Esophagus squamous epithelium (tissue), 5 donors: ENCODE measurements at places on chromosomes 3 and 15.

GRCh38 chr3:30895329-30895728 lies 868 bp upstream of the GADL1 start:
- no peak for DNase-seq
- no peak overlapping the region for H3K4me3 ChIP-seq
- H3K36me3 ChIP-seq: no peaks in the 10 kb centered on the region
- H3K4me1 ChIP-seq: no peaks in the 10 kb centered on the region
- H3K27me3 ChIP-seq: no peaks in the 10 kb centered on the region

GRCh38 chr15:59543721-59544547 lies 67.6 kb upstream of the GCNT3 start:
- DNase-seq: no peak
- no peak overlapping the region for H3K27ac ChIP-seq
- H3K4me1 ChIP-seq: peaks cover 7% of the 10 kb centered on the region
- H3K4me3 ChIP-seq: no peak overlapping the region
- H3K36me3 ChIP-seq: no peaks in the 10 kb centered on the region

DNA sequence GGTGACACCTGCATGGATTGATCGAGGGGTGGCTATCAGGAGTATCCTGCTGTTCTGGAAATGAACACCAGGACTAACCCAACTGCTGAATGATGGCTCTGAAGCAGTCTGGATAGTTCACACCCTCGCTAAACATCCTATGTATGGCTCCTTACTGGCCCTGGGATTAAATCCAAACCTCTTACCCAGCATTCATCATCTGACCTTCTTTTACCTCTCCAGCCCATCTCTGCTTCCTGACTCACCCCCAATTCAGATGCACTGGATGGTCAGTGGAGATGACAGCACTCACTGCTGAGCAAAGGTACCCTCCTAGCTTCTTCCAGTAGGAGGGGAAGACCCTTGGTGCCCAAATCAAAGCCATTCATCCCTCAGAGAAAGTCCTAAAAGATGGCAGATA lies 235.2 kb upstream of the TRIM42 start:
- no peak for DNase-seq
- no peaks in the 10 kb centered on the region for H3K27me3 ChIP-seq
- no peaks in the 10 kb centered on the region for H3K36me3 ChIP-seq
- no peak overlapping the region for H3K27ac ChIP-seq
- H3K4me1 ChIP-seq: peaks cover 8% of the 10 kb centered on the region

GRCh38 chr3:147428754-147429153 lies 19.6 kb downstream of the ZIC1 start:
- H3K27ac ChIP-seq: no peak overlapping the region
- H3K4me1 ChIP-seq: peaks cover 5% of the 10 kb centered on the region
- peaks cover 11% of the 10 kb centered on the region for H3K27me3 ChIP-seq
- no peak overlapping the region for H3K4me3 ChIP-seq

- no peak overlapping the region for H3K4me3 ChIP-seq
- DNase-seq: no peak
- no peaks in the 10 kb centered on the region for H3K4me1 ChIP-seq
- H3K36me3 ChIP-seq: peaks cover 62% of the 10 kb centered on the region
- H3K27ac ChIP-seq: no peak overlapping the region
- H3K27me3 ChIP-seq: no peaks in the 10 kb centered on the region
These were observed 63.5 kb downstream of the SLC49A4 start for GRCh38 chr3:122858373-122858772.

DNA sequence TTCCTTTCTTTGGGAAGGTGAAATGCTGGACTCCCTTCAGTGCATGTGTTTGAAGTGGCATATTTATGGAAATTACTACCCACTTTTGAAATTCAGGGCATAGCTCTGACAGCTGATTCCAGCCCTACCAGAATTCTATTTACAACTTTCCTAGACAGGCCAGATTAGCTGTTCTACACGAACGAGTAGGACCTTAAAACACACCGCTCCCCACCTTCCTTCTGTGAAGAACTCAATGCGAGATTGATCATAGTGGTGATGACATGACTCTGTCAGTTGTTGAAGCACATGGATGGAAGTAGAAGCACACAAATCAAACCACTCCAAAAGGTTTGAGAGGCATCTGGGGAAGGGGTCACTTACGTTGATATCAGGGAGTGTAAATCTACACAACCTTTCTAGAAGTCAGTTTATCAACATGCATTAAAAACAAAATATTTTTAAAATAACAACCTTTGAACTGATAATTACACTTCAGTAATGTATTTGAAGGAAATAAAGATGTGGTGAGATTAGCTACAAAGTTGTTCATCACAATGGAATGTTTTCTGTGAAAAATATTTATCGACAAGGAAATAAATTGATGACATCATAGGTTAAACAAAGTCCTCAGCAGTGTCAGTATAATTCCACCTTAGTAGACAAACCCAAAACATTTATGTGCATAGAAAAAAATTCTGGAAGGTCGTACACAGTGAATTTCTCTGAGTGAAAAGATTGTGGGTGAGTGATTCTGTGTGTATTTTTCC lies 29.8 kb downstream of the RARB start:
- no peak for DNase-seq
- H3K4me1 ChIP-seq: peaks cover 72% of the 10 kb centered on the region
- no peaks in the 10 kb centered on the region for H3K36me3 ChIP-seq
- no peaks in the 10 kb centered on the region for H3K27me3 ChIP-seq
- no peak overlapping the region for H3K4me3 ChIP-seq

GRCh38 chr15:62452667-62453066 lies 287.6 kb upstream of the C2CD4B start:
- H3K27ac ChIP-seq: no peak overlapping the region
- DNase-seq: no peak
- no peaks in the 10 kb centered on the region for H3K27me3 ChIP-seq
- H3K4me3 ChIP-seq: no peak overlapping the region

- H3K27ac ChIP-seq: no peak overlapping the region
- H3K27me3 ChIP-seq: no peaks in the 10 kb centered on the region
- no peaks in the 10 kb centered on the region for H3K36me3 ChIP-seq
These were observed 49.3 kb downstream of the GRIP2 start for GRCh38 chr3:14490831-14491230.

DNA sequence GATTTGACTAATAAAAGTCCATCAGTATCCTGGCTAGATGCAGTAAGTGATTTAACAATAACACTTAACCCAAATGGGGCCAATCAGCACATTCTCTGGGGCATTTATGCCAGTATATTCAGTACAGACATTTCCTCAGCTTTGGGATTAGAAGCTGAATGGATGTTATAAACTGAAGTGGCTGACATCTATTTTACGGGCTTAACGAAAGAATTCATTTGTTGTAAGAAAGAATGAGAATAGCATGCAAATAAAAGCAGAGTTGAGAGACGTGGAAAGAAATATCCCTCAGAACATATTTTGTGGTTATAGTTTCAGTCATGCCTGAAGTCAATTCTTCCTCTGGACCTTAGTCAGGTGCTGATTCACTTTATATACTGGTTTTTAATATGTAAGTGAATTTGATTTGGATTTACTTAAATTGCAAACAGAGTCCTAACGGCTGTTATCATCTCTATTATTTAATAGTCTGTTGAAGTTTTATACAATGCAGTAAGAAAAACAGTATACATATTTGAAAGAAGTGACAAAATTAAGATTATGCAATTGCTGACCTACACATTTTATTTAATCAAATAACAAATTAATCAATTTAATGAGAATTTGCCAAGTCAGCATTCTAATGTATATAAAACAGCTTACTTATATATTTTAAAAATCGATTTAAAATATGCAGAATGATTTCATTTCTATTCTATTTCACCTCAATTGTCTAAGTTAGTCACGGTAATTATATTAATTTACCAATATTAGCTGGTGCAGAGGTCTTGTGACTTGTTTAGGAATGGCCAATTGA lies 513.9 kb upstream of the CADM2 start:
- DNase-seq: no peak
- H3K27me3 ChIP-seq: no peaks in the 10 kb centered on the region
- no peaks in the 10 kb centered on the region for H3K4me1 ChIP-seq
- no peaks in the 10 kb centered on the region for H3K36me3 ChIP-seq
- H3K27ac ChIP-seq: no peak overlapping the region

GRCh38 chr3:165544432-165544831 lies 292.8 kb downstream of the BCHE start:
- no peak for DNase-seq
- H3K4me1 ChIP-seq: no peaks in the 10 kb centered on the region
- H3K27ac ChIP-seq: no peak overlapping the region
- H3K4me3 ChIP-seq: no peak overlapping the region
- no peaks in the 10 kb centered on the region for H3K27me3 ChIP-seq

GRCh38 chr15:68235022-68235421 lies 5.5 kb upstream of the CLN6 start:
- H3K4me1 ChIP-seq: peaks cover 5% of the 10 kb centered on the region
- no peak for DNase-seq
- H3K27me3 ChIP-seq: peaks cover 41% of the 10 kb centered on the region

DNA sequence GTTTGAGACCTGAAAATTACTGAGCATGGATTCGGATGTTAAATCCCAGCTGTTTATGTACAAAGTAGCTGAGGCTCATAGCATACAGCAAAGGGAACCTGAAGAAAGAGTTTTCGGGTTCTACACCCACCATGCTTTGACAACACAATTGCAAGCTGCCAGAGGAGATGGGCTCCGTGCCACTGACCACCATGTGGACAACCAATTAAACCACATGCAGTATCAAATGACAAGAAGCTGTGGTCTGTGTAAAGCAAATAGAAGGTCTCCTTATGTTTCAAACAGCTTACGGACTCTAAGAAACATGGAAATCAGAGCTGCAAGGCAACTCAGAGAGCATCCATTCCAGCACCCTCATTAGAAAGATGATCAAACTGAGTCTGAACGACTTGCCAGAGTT lies 12.9 kb downstream of the GABRB3 start:
- no peak for DNase-seq
- no peaks in the 10 kb centered on the region for H3K27me3 ChIP-seq
- H3K4me3 ChIP-seq: no peak overlapping the region
- no peaks in the 10 kb centered on the region for H3K4me1 ChIP-seq
- H3K36me3 ChIP-seq: no peaks in the 10 kb centered on the region

GRCh38 chr3:184474897-184475296 lies 86.7 kb upstream of the EPHB3 start:
- no peak for DNase-seq
- no peaks in the 10 kb centered on the region for H3K27me3 ChIP-seq
- H3K4me1 ChIP-seq: no peaks in the 10 kb centered on the region
- no peak overlapping the region for H3K4me3 ChIP-seq

- H3K4me1 ChIP-seq: no peaks in the 10 kb centered on the region
- no peaks in the 10 kb centered on the region for H3K27me3 ChIP-seq
- no peak for DNase-seq
- H3K27ac ChIP-seq: no peak overlapping the region
These were observed 32.7 kb downstream of the HDGFL3 start for GRCh38 chr15:83174891-83175290.

DNA sequence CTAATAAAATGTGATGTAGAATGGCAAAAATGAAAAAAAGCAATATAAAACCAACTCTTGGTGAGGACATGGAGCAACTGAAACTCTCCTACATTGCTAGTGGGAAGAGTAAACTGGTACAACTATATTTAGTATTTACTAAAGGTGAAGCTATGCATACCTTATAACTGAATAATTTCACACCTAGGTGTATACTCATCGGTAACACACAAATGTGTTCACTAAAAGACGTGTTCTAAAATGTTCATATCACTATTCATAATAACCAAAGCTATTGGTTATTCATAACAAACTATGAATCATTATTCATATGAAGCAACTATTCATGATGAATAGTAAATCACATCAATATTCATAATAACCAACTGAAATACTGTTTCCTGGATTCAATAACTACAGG lies 1030.3 kb downstream of the ROBO2 start:
- no peaks in the 10 kb centered on the region for H3K4me1 ChIP-seq
- H3K27me3 ChIP-seq: no peaks in the 10 kb centered on the region
- H3K4me3 ChIP-seq: no peak overlapping the region
- DNase-seq: no peak
- no peaks in the 10 kb centered on the region for H3K36me3 ChIP-seq

- no peak overlapping the region for H3K27ac ChIP-seq
- H3K27me3 ChIP-seq: no peaks in the 10 kb centered on the region
- no peak for DNase-seq
- H3K4me1 ChIP-seq: no peaks in the 10 kb centered on the region
- no peak overlapping the region for H3K4me3 ChIP-seq
These were observed 281.8 kb upstream of the ARRDC4 start for GRCh38 chr15:97678656-97679055.

GRCh38 chr3:151971814-151972579 lies 98.6 kb downstream of the SUCNR1 start:
- H3K4me1 ChIP-seq: no peaks in the 10 kb centered on the region
- no peak overlapping the region for H3K27ac ChIP-seq
- no peak overlapping the region for H3K4me3 ChIP-seq
- no peaks in the 10 kb centered on the region for H3K27me3 ChIP-seq

DNA sequence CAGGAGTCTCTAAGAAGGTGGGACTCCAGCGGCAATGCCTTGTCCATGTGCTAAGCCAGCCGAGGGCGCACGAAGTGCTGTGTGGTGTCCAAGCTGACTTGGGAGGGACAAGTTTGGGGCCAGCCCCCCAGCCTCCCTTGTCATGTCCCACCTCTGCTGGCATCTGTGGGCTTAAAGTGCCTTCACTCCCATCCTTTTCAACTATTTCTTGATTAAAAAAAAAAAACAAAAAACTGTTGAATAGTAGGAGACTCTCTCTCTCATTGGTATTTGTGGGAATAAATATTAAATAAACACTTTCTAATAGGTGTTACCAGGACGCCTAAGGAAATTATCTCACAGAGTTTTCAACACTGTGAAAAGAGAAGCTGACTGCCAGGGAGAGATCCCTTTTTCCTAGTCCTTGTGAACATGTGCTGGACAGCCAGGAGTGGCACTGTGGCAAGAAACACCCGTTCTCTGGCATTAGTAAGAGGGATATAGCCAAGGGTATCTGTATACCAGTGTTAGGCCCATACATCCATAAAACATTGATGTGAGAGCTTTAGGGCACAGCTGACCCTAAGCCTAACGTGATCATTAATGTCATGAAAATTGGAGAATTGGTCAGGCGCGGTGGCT lies 158.0 kb downstream of the IGF1R start:
- no peaks in the 10 kb centered on the region for H3K27me3 ChIP-seq
- DNase-seq: no peak

DNA sequence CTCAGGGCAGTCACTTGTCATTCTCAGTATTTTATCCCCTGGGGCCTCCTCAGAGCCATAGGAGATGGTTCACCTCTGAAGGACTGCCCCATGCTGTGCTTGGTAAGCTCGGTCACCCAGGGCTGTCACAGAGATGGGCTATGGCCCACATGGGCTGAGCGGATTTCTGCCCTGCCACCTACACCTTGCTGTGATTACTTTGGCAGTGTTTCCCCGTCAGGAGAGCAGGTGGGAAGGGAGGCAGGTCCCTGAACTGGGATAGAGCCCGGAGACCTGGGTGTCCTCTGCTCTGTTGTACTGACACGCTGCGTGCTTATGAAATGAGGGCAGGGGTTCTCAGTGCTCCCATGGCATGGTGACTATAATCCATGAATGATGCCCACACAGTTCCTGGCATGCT lies 48.9 kb downstream of the APBA2 start:
- H3K27me3 ChIP-seq: no peaks in the 10 kb centered on the region
- no peaks in the 10 kb centered on the region for H3K36me3 ChIP-seq
- DNase-seq: no peak
- H3K4me3 ChIP-seq: no peak overlapping the region
